ENCODE measurements at places on chromosomes 11 and 22.

- no peak for DNase-seq
Measured at GRCh38 chr22:41181349-41182241, 23.5 kb upstream of the L3MBTL2 start.

GRCh38 chr11:68962527-68963250, 18.1 kb downstream of the MRGPRD start:
- DNase-seq, result no peak

GRCh38 chr11:79431535-79431934, 9.3 kb downstream of the TENM4 start:
- no peak for DNase-seq

GRCh38 chr11:127042445-127042844, 41.9 kb upstream of the KIRREL3 start:
- no peak for DNase-seq

GRCh38 chr11:22903782-22904181, 43.5 kb upstream of the CCDC179 start:
- no peak for DNase-seq

DNA sequence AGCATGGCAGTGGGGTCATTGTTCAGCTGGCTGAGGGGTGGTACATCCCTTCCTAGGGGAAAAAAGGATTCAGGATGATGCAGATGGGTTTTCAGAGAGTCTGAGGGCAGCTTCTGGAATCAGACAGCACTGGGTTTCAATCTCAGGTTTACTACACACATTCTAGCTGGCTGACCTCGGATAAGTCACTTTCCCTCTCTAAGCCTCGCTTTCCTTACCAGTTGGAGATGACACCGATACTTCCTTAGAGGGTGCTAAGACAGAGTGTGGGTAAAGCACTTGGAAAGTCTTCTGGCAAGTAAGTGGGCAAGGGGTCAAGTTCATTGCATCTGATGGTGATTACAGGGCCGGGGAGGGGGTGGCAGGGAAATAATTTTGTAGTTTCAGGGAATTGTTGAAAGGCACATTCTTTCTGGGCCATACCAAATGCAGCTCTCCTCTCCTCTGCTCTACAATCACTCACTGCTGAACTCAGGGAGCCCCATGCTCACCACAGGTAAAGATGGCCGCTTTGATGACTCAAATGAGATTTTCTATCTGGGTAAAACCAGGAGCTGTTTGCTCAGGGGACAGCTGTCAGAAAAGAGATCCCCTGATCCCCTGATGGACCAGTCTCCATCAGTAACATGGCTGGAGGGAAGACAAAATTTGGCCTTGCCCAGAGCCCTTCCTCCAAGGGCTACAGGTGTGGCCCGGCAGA, 6.5 kb upstream of the MIAT start:
- no peak for DNase-seq
